ENCODE measurements at places on chromosomes 16 and 17. TPM values are rescaled to one million over a fixed set of nuclear protein-coding genes. Genes with fewer than 3 reads are reported as not detected.

FLOT2 gene
- total RNA-seq, result 42.6 TPM

KRTAP4-4 gene
- total RNA-seq, result not detected

COL1A1 gene
- 1,635 TPM for total RNA-seq

CPHXL2 gene
- not detected for total RNA-seq

HS3ST4 gene
- not detected for total RNA-seq

CCL15 gene
- total RNA-seq, result not detected

CASKIN1 gene
- total RNA-seq, result 0.16 TPM

ALOXE3 gene
- not detected for total RNA-seq

RILP gene
- 16.9 TPM for total RNA-seq

KAT7 gene
- 22.2 TPM for total RNA-seq

ADGRG1 gene
- 1.7 TPM for total RNA-seq

FGF11 gene
- 1.1 TPM for total RNA-seq

CTRB1 gene
- total RNA-seq, result not detected

ARHGAP23 gene
- total RNA-seq, result 17.3 TPM

VKORC1 gene
- total RNA-seq, result 91.7 TPM

PERCC1 gene
- not detected for total RNA-seq

TBX2 gene
- 31.3 TPM for total RNA-seq

TSNAXIP1 gene
- total RNA-seq, result 1.5 TPM

SDR42E2 gene
- total RNA-seq, result under 0.01 TPM

SEZ6L2 gene
- total RNA-seq, result 7.5 TPM

KRT13 gene
- total RNA-seq, result 0.17 TPM

LPO gene
- not detected for total RNA-seq

PRSS53 gene
- 1.4 TPM for total RNA-seq

KCNH6 gene
- not detected for total RNA-seq

ZSCAN10 gene
- not detected for total RNA-seq

VPS4A gene
- total RNA-seq, result 25.9 TPM

TAC4 gene
- not detected for total RNA-seq

CPHXL gene
- total RNA-seq, result not detected

GABARAPL2 gene
- 31.1 TPM for total RNA-seq

KRTAP4-3 gene
- not detected for total RNA-seq

IGF2BP1 gene
- 2.5 TPM for total RNA-seq
